Fibroblast of skin of back (primary cell): ENCODE measurements at places on chromosomes 4 and X.

GRCh38 chrX:65690057-65690855 is 22.8 kb downstream of the MSN start:
- peak; percentile 89 for DNase-seq

DNA sequence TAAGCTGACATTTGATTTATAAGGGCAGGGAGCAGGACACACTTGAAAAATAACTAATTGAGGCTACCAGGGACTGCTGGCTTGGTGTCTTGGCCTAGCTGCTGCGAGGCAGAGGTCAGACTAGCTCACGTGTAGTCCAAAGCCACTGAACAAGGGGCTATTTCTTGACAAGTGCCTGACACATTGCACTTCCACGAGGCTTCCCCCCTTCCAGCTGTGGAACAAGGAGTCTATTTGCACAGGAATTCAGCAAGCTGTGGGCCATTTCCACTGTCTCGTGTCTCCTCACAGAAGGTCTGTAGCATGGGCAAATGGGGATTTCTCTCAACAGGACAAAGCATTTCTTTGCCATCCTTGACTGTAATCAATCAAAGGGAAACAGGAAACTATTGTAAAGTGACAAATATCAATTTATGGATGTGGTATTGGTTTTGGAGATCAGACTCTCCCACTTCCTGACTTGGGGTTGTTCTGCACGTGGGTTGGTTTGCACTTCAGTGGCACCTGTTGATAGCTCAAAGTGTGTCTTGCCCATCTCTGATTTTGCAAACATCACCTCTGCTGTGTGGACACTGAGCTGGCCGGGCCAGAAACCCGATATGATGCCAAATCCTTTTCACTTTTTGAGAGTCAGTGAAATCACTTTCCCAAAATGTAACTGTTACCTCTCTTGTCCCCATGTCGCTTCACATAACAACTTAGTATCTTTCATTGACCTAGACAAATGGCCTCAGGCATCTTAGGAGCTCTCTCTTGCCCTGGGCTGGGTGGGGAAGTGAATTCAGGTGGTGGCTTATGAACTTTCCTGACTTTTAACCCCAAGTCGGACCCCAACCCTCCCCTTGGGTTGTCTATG is 107.4 kb upstream of the MAMLD1 start:
- DNase-seq, result no peak

GRCh38 chrX:22063284-22063683 is 31.2 kb downstream of the PHEX start:
- no peak for DNase-seq

- no peak for DNase-seq
These were observed 34.2 kb downstream of the TAPT1 start for GRCh38 chr4:16192057-16192456.

- peak; percentile 66 for DNase-seq
These were observed 72.0 kb upstream of the DCLK2 start for GRCh38 chr4:150006197-150006596.

DNA sequence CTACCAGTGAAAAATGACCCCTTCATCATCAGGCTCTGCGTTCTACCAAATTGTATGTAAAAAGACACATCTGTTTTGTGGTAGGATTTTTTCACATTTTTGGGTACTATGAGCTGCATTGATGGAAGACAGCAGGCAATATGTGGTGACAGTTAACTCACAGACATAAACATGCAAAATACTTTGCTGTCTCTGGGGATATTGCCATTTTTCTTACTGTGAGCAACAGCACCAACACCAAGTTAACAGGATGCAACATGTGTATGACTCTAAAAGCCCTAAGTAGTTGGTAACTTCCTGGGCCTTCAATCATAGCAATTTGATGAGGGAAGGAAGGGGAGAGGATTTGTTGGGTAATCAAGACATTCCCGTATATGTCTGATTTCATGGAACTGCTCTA is 56.4 kb upstream of the DRP2 start:
- no peak for DNase-seq

DNA sequence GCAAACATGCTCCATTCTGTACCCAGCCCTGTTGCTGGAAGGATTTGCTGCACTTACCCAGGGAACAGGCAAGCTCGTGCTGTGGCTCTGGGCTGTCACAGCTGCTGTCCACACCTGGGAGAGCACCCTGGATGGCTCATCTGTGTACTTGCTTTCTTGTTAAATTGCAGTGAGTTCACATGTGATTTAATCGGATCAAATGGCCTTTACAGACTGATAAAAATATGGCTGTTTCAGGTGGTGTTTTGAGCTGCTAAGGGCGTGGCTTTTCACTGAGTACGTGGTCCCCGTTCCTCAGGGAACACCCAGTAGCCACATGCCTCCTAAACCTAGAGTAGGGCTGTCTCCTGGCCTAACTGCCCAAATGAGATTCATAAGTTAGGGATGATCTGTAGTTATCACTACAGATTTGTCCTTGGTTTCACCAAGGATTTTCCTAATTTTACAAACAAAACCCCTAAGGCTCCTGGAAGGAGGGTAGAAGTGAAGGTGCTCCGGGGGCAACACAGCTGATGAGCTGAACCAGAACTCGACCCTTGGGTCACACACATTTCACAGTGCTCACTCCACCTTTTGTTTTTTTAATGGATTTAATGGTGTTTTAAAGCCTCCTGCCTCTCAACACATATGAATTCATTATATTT is 13.7 kb downstream of the KLKB1 start:
- no peak for DNase-seq

DNA sequence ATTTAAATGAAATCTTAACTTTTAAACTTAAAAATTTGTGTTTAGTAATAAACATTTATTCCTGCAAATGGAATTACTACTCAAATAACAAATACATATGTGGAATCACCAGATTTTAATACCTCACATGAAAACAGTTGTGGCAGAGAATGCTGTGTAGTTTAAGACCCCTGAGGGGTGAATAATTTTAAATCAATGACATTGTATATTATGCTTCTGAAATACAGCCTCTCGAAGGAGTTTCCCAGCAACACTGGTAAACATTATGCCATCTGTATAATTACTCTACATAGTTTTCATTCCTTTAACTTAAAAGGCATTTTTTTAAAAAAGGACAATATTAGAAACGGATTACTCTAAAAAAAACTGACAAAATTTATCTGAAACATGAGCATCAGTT is 2313.3 kb downstream of the ARAP2 start:
- no peak for DNase-seq

- no peak for DNase-seq
These were observed 219.1 kb downstream of the SHROOM3 start for GRCh38 chr4:76654084-76654483.

DNA sequence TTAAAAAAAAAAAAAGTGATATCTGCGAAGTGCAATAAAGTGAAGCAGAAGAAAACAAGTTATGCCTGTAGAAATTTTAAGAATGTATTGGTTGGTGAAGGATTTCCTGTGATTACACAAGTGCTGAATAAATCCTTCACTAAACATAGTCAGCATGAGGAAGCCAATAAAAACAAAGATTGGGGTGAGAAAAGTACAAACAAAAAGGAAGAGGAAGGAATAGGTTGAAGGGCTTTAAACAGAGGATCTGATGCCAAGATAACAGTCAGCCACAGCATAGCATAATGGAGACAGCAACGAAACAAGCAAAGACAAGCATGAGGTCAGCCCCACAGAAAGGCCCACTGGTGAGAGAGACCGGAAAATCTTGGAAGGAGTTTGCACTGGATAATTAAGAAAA is 372.2 kb downstream of the ADAM29 start:
- DNase-seq, result peak; percentile 73

GRCh38 chr4:43680421-43680820 is 768.2 kb downstream of the KCTD8 start:
- no peak for DNase-seq

DNA sequence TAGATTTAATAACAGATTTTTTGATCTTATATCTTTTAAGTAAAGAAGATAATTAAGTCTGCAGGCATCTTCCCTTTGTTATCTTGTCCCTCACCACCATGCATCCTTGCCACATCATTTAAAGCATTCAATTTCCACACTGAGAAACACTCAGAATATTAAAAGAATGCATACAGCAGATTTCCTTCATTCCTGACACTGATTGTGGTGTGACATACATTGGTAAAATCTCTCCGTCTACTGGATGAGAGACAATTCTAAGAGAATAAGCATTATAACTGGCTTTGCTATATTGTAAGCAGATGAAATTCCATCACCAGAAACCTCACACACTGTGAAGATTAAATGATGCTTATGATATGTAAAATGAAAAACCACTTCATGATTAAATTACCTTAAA is 97.4 kb upstream of the TRPC5OS start:
- DNase-seq, result peak; percentile 38

DNA sequence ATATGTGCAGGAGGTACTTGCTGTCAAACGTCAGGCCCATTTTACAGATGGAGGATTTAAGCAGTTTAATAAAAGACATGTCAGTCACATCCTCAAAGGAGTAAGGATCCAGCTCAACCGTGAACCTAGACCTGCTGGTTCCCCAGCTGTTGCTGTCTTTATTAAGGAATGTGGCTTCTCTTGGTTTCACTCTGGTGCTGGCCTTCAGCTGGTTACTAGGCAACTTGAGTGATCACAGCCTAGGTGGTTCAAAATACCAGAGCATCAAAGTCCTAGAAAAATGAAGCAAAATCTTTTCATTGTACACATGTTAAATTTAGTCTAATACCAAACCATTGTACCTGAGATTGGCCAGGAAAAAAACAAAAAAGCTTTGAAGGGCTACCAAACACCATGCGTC is 32.7 kb upstream of the GLRA2 start:
- no peak for DNase-seq

DNA sequence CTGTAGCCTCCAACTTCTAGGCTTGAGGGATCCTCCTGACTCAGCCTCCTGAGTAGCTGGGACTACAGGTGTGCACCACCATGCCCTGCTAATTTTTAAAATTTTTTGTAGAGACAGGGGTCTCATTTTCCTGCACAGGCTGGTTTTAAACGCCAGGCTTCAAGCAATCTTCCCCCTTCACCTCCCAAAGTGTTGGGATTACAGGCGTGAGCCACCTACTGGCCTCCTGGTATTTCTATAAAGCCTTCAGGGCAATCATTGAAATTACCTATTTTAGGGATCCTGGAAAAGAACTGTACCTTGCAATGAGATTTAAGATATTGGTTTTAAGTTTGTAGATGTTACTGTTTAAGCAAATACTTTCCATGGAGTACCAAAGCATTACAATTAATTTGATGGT is 13.5 kb upstream of the PLS3 start:
- no peak for DNase-seq

DNA sequence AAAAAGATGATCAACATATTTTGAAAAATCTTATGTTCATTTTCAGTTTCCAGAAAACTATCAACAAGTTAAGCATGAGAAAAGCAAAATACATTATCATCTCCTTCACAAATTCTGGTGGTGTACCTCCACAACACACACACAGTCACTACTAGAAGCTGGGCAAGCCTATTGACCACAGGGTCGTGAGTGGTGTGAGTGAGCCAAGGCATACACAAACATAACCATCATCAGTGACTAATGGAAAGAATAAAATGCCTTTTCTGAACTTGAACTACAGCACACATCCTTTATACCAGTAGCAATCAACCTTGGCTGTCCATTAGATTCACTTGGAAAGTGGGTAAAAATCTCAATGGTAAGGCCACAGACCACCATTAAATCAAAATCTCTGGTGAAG is 180.2 kb downstream of the FAM47B start:
- DNase-seq, result peak; percentile 19

DNA sequence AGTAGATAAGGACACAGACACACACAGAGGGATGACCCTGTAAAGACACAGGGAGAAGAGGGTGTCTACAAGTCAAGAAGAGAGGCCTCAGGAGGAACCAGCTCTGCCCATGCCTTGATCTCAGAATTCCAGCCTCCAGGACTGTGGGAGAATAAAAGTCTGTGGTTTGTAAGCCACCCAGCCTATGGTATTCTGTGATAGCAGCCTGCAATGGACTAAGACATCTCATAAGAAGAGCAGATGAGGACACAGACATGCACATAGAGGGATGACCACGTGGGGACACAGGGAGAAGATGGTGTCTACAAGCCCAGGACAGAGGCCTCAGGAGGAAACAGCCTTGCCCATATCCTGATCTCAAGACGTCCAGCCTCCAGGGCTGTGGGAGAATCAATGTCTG is 9.4 kb downstream of the XG start:
- no peak for DNase-seq

GRCh38 chr4:124018383-124019317 is 622.1 kb downstream of the SPRY1 start:
- peak; percentile 85 for DNase-seq

DNA sequence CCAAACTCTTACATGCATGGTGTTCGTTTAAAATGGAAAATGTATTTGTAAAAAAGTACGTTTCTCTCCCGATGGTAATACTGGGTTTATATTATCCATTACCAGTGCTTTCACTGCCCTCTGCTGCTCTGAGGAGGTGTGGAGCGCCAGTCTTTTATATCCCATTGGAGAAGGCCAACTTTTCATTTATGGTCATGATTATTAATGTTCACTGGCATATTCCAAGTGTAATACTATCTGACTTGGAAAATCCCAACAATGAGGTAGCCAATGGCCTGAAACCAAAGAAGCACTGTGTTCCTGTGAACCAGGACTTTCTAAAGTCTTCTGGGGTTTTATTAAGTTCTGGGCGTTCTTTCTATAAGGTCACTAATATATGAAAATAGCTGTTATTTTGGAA is 80.7 kb downstream of the SYNPO2 start:
- peak; percentile 80 for DNase-seq

DNA sequence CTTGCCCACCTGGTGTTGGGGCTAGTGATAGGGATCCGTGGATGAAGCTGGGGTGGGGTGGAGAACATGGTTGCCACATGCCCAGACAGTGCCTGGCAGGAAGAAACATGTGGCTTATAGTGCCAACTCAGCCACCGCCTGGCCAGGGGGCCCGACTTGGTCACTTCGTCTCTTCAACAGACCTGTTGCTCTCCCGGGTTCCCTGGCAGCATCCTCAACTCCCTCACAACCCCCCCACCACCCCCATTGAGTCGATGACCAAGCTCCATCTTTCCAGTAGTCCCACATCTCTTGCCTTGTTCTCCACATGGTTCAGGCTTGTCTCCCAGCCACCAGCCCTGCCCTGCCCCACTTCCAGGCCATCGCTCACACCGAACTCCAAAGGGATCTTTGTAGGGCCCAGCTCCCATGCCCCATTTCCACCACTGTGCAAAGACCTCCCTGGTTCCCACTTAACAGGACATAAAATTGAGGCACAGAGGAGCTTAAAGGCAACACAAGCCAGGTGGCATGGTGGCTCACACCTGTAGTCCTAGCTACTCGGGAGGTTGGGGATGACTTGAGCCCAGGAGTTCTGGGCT is 7.8 kb downstream of the PNCK start:
- no peak for DNase-seq

DNA sequence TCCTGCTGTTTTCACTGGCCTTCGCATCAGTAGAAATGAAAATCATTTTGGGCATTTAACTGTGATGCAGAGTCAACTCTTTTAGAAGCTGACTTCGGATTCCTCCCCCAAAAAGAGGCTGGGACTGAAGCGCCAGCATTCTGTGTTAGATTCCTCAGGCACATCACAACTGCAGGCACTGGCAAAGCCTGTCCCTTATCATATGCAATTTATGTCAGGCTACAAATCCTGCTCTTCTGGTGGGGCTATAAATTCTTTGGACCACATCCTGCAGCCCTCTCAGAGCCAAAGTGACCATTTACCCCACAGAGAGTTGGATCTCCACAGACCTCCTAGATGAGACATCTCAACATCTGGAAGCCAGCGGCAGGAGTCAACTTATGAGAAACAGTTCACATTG is 138.4 kb downstream of the CBR4 start:
- DNase-seq, result peak; percentile 61

GRCh38 chr4:121975784-121976183 is 23.9 kb upstream of the TRPC3 start:
- DNase-seq, result no peak

- DNase-seq, result peak; percentile 71
These were observed 50.5 kb downstream of the SLC4A4 start for GRCh38 chr4:71389149-71389827.

- DNase-seq, result no peak
These were observed 944 bp downstream of the KLF8 start for GRCh38 chrX:56233100-56233499.
